ENCODE measurements at places on chromosomes 3 and 15.

DNA sequence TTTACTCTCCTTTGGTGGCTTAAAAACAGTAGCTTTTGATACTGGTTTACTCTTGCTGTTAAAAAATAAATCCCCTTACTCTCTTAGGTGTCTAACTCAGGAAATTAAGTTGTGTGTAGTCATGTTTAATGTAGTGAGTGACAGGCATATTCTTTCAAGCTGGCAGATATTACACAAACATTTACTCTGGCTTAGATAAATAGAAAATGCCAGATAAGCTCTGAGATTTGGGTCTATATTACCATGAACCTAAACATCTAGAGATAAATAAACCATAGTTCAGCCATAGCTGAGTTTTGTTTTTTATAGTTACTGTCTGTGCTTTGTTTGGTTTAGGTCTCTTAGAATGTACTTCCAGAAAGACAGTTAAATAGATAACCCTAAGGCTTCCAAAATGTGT is 2.4 kb downstream of the SEMA6D start:
- DNase-seq: no peak

DNA sequence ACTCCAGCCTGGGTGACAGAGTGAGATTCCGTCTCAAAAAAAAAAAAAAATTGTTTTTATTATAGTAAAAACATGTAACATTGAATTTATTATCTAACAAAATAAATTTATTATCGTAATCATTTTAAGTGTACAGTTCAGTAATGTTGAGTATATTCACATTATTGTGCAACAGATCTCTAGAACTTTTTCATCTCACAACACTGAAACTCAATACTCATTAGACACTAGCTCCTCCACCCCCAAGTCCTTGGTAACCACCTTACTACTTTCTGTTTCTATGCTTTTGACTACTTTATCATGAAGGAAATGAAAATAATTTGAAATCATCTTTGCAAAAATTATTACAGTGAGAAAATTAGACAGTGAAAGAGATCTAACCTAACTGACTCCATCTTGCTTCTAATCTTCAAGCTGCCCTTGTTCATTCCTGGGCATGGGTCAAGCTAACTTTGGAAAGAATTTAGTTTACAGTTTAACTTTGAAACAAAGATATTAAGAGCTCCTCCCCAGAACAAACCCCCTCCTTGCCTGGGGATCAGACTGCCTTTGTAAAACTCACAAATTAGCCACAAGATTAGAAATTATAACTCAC is 15.0 kb upstream of the FYCO1 start:
- DNase-seq: no peak

DNA sequence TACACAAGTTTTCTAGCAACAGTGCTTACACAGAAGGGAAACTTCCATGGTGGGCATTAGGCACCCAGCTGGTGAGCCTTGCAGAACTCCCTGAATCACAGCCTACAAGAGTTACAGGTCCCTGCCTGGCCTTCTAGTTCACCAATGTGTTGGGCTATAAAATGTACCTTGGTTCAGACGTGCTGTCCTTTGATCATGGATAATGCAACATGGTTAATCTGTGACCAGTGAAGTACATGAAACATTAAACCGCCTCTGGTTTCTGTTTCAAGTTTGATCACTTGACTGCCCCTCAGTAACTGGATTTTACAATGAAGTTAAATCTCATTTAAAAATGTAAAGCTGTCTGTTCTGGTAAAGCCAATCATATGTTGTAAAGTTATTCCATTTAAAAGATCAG is 51.8 kb downstream of the FMN1 start:
- DNase-seq: no peak

DNA sequence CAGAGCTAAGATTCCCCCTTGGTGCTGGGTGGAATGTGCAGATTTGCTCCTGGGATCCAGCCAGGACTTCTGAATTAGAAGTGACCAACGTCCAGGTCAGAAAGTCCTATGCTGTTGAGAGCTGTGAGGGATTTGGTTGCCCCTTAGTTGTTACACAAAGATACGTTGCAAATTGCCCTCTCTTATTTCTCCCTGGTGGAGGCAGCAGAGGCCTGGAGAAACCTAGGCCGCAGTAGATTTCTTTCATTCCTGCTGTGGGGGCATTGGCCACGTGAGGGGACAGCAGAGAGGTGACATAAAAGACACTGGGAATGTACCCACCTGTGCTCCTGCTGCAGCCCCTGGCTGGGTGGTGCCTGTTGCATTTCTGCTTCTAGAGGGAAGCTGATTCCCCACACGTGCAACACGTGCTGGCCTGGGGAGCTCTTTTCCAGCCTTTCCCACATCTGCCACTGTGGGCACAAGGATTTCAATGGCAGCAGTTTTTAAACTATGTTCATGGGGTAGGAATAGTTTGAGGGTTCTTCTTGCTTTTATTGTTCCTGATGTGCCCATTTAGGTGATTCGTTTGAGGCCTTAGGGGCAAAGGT is 65.7 kb downstream of the SYNM start:
- no peak for DNase-seq

GRCh38 chr3:54251705-54252104 is 129.4 kb downstream of the CACNA2D3 start:
- DNase-seq: no peak

GRCh38 chr15:82647835-82648256 is 683 bp upstream of the CPEB1 start:
- no peak for DNase-seq

GRCh38 chr15:42720071-42720470 is 16.9 kb downstream of the CDAN1 start:
- no peak for DNase-seq

GRCh38 chr3:113105093-113105449 is 106.3 kb upstream of the BOC start:
- DNase-seq: no peak

GRCh38 chr3:186640473-186640818 is 247 bp downstream of the FETUB start:
- no peak for DNase-seq

- DNase-seq: no peak
These were observed 61.4 kb downstream of the COL8A1 start for GRCh38 chr3:99699841-99700240.

GRCh38 chr3:158352551-158352950 is 218.4 kb upstream of the MLF1 start:
- no peak for DNase-seq

GRCh38 chr3:150889106-150889505 is 16.1 kb downstream of the MINDY4B start:
- no peak for DNase-seq
